ENCODE measurements at places on chromosomes 2 and 18. TPM values are rescaled to one million over a fixed set of nuclear protein-coding genes. Genes with fewer than 3 reads are reported as not detected.

The CRYGD gene
- total RNA-seq = not detected

The HOXD11 gene
- total RNA-seq = not detected

GRCh38 chr2:50748671-50749070 is 283.3 kb downstream of the NRXN1 start:
- DNase-seq = no peak

DNA sequence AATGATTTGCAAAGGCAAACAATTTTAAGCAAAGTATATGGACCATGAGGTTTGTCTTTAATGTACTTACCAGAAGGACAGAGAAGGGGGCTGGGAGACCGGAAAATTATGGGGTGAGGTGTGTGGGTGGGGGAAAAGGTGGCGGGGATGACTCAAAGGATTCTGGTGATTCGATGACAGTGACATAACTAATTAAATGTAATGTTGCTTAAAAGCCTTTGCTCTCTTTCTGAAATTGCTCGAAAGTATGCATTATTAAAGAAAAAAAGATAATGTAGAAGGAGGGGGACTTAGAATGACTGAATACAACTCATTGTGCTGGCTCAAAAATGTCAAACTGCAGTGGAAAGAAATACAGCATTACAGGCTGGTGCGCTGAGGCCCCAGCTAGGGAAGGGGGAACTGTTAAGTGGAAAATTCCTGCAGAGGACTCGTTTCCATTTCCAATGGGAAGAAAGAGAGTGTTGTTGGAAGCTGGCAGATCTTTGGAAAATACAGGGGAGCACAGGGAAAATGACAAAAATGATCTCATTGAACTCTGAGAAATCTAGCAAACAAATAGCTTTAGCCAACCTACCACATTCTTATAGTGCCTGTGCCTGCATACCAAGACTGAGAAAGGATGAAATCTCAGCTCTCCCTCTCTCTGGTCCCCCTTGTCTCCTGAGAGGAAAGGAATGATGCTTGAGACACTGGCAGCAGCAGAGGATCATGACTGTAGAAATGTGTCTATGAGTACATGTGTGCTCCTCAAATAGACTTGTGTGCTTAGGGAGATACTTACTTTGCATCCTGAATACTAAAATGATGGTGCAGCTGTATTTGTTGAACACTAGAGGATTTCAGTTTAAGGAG is 632.4 kb downstream of the NYAP2 start:
- no peak for DNase-seq

- DNase-seq = no peak
Observed at GRCh38 chr18:76679945-76680344, 142.4 kb upstream of the ZNF236 start.

DNA sequence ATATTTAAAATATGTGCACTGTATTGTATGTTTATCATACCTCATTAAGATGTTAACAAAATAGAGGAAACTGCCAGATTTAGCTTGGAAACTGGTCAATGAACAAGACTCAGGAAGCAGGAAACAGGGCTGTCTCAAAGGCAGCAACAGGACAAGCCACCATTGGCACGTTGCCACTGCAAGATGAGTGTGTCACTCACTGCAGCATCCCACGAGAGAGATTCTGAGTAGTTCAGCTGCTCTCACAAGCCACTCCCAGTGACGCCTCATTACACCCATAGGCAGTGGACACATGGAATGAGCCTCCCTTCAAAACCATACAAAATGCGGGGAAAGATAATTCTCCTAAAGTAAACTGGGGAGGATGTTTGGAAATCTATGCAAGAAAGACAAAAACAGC is 181.9 kb upstream of the DLGAP1 start:
- DNase-seq = no peak

DNA sequence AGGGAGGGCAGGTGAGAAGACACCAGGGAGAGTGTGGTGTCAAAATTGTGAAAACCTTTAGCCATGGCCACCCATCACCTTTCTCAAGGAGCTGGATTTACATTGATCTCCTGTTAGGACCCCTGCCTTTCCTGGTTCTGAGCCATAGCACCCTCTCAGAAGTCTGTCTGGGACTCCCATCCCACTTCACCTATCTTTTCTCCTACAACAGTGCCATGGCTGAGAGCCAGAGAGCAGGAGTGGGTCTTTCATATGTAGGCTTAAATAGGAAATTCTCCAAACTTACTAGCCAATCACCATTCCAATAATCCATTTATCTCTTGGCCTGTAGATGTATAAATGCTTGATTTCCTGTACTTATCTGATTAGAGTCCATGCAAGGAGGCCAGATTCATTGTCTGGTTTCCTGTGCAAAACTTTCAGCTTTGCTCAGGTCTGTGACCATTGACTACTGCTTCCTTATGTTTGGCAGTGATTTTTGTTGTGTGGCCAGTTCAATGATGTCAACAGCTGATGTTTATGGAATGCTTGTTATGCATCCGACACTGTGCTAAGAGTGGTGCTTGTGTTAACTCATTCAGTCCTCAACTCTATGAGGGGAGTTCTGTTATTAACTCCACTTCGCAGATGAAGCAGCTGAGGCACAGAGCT is 57.6 kb upstream of the IGFBP5 start:
- DNase-seq = peak; percentile 39

All from osteoblast (primary cell).